ENCODE measurements at places on chromosomes 7 and 10.

DNA sequence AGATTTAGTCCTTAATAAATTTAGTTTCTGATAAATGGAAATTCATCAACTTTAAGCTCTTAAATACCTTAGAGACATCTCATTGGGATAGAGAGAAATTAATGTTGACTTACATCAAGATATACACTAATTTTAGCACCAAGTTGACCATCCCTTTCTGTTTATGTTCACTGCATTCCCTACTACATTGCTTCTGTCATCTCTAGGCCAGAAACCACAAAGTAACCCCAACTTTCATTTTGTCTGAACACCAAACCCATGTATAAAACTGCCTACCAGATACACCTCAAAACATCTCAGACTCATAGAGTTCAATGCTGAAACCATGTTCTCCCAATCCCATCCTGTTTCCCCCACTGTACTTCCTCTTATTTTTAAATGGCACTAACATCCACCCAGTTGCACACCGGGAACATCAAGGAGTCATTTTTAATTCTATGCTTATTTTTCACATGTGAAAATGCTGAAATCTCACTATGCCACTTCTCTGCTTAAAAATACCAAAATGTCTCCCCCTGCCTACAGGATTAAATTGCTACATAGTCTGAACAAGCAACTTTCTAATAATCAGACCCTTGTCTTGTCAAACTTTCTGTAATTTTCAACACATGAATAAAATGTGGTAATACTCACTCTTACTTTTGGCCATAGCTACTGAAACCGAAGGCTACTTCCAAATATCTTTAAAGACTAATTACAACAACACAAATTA is 201.6 kb downstream of the SEMA3D start:
- no peak for DNase-seq

GRCh38 chr7:150378115-150378852 is 846 bp upstream of the ZNF775 start:
- DNase-seq, result no peak

- no peak for DNase-seq
These were observed 23.7 kb downstream of the NKX6-2 start for GRCh38 chr10:132762267-132762666.

DNA sequence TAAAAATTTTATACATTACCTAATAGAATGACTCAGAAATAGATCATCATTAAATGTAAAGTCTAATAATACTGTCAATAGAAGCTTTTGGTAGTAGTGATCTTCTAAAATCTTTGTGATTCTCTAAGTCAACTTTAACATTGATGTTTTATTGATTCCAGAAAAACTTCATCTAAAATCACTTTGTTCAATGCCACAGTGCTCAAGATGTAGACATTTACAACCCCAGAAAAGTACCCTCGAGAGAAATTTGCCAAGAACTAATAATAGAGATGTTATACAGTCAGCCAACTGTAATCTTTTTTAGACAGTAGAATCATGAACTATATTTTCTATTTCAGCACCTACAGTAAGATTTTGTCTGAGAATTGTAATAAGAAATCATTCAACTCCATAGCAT is 369.2 kb upstream of the AKR1E2 start:
- no peak for DNase-seq

GRCh38 chr7:126659124-126659523 is 593.6 kb downstream of the GRM8 start:
- no peak for DNase-seq

- DNase-seq, result no peak
These were observed 41.5 kb upstream of the GPR141 start for GRCh38 chr7:37642028-37642540.

DNA sequence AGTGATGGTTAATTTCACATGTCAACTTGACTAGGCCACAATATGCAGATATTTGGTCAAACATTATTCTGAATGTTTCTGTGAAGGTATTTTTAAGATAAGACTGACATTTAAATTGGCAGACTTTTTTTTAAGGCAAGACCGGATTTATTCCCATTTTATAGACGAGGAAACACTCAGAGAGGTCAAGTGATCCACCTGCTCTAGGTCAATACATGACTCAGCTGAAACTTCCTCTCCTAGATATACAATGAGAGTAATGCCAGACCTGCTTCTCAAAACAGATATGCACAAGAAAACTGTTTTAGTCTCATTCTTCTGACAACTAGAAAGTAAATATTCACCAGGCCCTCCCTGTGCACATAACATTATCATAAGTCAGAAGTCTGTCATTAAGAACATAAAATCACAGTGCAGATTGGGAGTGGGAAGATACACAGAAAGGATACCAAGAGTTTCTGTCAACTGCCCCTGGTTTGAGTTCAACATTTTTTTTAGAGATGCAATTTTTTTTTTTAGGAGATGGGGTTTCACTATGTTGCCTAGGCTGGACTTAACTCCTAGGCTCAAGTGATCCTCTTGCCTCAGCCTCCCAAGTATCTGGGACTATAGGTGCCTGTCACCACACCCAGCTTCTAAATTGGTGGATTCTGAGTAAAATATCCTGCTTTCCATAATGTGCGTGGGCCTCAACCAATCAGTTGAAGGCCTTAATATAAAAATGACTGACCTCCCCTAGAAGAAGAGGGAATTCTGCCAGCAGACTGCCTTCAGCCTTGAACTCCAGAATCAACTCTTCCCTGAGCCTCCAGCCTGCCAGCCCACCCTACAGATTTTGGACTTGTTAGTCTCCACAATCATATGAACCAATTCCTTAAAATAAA is 121.4 kb downstream of the ZFAND4 start:
- DNase-seq, result no peak

DNA sequence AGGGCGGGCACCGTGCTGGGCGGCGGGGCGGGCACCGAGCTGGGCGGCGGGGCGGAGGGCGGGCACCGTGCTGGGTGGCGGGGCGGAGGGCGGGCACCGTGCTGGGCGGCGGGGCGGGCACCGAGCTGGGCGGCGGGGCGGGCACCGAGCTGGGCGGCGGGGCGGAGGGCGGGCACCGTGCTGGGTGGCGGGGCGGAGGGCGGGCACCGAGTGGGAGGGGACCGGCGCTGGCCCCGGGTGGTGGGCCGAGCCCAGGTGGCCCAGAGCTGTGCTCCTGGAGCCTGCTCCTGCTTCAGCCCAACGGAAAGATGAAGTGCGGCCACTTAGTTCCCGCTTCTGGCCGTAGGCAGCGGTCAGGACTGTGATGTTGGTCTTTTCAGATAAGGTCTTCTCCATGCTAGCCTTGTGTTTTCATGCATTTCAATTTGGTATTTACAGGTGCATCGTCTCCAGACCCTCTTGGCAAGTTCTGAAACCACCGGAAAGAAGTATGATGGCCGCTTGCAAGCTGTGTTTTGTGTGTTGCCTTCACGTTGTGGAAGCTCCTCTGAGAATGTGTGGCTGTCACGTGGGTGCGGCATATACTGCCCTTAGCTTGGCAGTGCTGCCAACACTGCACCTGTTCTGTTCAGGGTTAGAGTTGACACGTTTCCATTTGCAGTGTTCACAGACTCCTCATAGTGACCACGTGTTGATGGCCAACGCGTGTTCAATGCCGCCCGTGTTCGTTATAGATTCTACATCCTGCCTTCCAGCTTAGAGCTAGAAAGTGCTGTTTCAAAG is 25.2 kb downstream of the IQCE start:
- no peak for DNase-seq

DNA sequence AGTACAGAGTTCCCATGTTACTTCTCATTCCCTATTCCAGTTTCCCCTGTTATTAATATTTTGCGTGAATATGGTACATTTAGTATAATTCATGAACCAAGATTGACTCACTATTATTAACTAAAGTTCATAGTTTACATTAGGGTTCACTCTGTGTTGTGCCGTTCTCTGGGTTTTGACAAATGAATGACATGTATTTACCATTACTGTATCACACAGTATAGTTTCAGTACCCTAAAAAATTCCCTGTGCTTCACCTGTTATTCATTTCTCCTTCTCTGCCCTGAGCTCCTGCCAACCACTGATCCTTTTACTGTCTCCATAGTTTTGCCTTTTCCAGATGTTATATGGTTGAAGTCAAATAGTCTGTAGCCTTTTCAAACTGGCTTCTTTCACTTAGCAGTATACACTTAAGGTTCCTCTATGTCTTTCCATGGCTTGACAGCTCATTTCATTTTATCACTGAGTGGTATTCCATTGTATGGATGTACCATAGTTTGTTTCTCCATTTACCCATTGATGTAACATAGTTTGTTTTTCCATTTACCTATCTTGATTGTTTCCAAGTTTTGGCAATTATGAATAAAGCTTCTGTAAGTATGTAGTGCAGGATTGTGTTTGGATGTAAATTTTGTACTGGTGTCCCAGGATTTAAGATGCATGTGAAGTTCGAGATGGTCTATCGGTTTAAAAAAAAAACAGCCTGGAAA is 58.8 kb downstream of the CDK14 start:
- DNase-seq, result no peak

DNA sequence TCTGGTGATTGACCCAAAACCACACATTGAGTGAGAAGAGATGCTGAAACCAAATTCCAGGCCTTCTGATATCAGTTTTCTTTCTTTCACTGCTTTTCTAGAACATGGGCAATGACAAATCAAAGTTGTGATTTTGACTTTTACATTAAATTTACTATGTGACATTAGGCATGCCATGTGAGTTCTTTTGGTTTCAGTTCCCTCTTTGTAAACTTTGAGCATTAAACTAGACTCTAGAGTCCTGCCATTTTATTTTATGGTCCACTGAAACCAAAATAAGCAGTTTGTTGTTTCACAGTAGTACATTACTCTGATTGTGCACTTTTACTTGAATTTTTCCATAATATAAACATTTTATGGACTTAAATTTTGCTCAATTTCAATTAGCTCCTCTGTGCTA is 381.1 kb upstream of the SEMA3D start:
- no peak for DNase-seq

DNA sequence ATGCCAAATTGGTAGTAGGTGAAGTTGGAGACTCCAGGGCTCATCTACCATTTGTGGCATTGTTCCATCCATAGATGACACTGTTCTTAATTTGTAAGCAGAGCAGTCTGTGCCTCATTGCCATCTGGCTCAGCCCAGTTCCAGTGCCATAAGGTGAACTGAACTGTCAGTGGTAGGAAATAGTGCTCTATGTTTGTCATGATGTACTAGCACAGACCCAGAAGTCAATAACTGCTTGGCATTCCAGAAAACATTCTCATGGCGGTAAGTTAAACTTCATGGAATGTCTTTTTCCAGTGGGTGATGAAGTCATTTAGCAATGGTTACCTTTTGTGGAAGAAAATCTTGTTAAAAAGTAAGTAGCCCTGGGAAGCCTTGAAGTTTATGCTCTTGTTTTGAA is 302.7 kb downstream of the SUGCT start:
- no peak for DNase-seq

GRCh38 chr7:27971171-27971812 is 209.3 kb downstream of the JAZF1 start:
- DNase-seq, result no peak

DNA sequence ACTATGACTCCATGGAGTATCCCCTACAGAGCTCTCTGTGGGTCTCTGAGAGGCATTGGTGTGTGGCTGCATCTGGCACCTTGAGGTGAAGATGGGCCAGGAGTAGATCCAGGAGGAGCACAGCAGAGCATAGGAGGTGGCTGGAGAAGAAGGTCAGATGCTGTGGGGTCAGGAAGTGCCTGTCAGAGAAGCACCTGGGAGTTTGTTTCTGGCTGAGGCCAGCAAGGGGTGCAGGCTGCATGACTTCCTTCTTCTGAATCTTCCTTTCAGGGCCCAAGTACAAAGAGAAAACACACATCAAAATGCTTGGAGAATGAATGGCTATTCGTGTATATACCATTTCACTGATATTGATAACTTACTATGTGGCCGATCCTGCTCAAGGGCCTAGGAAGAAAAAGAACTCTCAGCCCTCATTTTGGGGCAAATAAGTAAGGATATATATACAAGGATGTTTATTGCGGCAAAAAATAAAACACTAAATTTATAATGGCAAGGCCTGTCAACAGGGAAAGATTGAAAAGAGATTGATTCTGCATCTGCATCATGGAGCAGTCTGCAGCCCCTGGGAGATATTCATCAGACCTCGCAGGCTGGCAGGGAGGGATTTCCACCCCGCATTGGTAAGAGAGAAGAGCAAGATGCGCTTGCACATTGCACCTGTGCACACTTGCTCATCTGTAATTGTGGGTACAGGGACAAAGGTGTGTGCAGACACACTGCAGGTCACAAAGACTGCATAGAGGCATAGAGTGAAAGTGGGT is 39.2 kb downstream of the PTPRE start:
- no peak for DNase-seq

- DNase-seq, result no peak
These were observed 21.0 kb upstream of the ITGB1 start for GRCh38 chr10:32979041-32979440.

DNA sequence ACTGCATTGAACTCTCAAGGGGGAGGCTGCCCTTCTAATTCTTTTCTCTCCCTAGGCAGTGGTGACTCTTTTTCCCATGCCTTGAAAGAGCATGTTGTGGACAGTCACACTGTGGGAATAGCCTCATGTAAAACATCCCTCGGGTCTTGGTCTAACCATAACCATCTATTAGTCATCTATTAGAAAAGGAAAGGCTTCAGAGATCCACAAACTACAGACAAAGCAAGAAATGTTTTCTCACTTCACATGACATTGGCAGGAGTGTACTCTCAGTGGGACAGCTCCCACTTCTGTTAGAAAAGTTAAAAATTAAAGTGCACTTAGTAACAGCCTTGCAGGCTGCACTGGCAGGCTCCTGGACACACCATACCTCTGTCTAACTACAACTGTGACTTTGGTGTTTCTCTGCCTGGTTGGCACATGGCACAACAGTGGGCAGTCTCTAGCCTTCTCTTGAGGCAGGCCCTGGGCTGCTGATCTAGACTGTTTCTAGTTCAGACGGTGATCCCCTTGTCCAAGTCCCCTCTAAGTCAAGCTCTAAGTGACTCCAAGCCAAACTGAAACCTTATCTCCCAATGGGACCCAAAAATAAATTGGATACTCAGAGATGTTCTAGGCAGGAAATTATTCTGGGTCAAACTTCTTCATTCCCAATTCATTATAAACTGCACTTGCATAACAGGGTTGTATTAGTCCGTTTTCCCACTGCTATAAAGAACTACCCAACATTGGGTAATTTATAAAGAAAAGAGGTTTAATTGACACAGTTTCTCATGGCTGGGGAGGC is 57.9 kb upstream of the ITGB1 start:
- no peak for DNase-seq

GRCh38 chr7:35975851-35976454 is 175.1 kb downstream of the SEPTIN7 start:
- peak; percentile 17 for DNase-seq

- no peak for DNase-seq
These were observed 29.6 kb downstream of the LRRC27 start for GRCh38 chr10:132361581-132362101.

- no peak for DNase-seq
These were observed 7.4 kb downstream of the YWHAG start for GRCh38 chr7:76351372-76351771.
